ENCODE measurements at places on chromosomes 5 and 9. TPM values are rescaled to one million over a fixed set of nuclear protein-coding genes. Genes with fewer than 3 reads are reported as not detected.

GRCh38 chr9:120765910-120766425 is 27.2 kb downstream of the FBXW2 start:
- no peaks in the 10 kb centered on the region for H3K27me3 ChIP-seq
- peaks cover 40% of the 10 kb centered on the region for H3K4me1 ChIP-seq
- DNase-seq = no peak
- H3K36me3 ChIP-seq = no peaks in the 10 kb centered on the region
- peak overlapping the region; percentile 71 for H3K27ac ChIP-seq

- no peaks in the 10 kb centered on the region for H3K27me3 ChIP-seq
- DNase-seq = no peak
- H3K4me3 ChIP-seq = no peak overlapping the region
- peaks cover 41% of the 10 kb centered on the region for H3K4me1 ChIP-seq
- no peaks in the 10 kb centered on the region for H3K36me3 ChIP-seq
- no peak overlapping the region for H3K27ac ChIP-seq
Measured at GRCh38 chr5:132256086-132256782, 1.3 kb upstream of the PDLIM4 start.

DNA sequence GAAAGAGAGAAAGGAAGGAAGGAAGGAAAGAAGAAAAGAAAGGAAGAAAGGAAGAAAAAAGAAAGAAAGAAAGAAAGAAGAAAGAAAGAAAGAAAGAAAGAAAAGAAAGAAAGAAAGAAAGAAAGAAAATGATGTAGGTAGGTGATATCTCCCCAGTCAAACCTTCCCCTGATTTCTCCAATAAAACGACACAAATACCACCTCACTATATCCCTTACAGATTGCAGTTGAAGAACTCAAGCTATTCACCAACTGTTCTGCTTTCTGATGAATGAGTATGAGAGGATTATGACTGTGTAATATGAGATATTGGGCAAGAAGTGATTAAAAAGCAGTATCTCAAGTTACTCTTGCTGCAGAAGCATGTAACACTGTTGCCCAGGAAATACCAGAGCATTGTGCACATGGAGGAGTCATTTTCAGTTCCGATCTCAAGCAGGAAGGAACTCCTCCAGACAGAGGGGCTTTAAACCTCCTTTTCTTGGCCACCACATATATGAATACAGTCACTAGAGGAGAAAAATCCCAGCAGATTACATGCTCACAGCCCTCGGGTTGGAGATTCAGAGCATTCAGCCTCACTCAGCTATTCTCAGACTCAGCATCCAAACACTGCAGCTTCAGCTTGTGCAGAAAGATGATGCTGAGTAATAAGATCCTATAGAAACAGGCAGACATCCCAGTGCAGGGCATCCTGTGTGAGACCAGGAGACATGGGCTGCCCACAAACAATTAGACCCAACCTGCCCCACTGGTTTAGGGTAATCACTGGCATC is 61.4 kb downstream of the UGCG start:
- H3K36me3 ChIP-seq = no peaks in the 10 kb centered on the region
- H3K27me3 ChIP-seq = no peaks in the 10 kb centered on the region
- DNase-seq = peak; percentile 40
- peak overlapping the region; percentile 94 for H3K27ac ChIP-seq
- H3K4me3 ChIP-seq = no peak overlapping the region

- DNase-seq = no peak
- peak overlapping the region; percentile 98 for H3K27ac ChIP-seq
- no peaks in the 10 kb centered on the region for H3K36me3 ChIP-seq
- H3K4me3 ChIP-seq = peak overlapping the region; percentile 68
- H3K4me1 ChIP-seq = peaks cover 6% of the 10 kb centered on the region
- H3K27me3 ChIP-seq = no peaks in the 10 kb centered on the region
Measured at GRCh38 chr5:181224390-181225229, 1.5 kb downstream of the TRIM41 start.

DNA sequence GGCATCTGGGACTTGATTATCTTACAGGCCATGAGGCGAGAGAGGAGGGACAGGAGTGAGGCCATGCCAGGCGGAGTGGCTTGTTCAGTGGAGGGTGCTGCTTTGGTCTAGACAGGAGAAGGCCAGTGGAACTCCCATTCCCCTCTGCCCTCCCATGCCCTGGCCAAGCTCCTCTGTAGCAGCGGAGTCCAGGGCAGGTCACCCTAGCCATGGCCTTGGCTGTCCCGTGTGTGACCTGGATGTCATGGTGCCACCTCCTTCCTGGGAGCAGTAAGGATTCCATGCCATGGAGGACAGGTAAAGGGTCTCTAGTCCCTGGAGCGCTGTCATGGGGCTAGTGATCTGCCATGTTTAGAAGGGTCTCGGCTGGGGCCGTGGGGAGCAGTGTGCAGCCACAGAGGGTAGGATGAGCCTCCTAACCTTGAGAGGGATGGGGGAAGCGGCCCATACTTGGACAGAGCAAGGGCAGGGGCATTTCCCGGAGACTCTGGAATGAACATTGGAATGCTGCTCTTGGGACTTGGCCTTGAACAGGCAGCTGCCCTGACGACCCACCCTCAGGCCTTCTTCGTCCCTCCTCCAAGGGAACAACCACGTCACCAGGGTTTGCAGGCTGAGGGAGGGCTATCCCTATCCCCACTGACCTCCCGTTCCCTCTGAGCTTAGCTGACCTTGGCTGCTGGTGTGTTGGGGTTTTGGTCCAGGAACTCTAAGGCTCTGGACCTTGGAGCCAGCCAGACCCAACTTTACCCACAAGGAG is 100.4 kb downstream of the DAB2IP start:
- no peaks in the 10 kb centered on the region for H3K36me3 ChIP-seq
- H3K27ac ChIP-seq = no peak overlapping the region
- H3K27me3 ChIP-seq = no peaks in the 10 kb centered on the region
- no peak overlapping the region for H3K4me3 ChIP-seq

DNA sequence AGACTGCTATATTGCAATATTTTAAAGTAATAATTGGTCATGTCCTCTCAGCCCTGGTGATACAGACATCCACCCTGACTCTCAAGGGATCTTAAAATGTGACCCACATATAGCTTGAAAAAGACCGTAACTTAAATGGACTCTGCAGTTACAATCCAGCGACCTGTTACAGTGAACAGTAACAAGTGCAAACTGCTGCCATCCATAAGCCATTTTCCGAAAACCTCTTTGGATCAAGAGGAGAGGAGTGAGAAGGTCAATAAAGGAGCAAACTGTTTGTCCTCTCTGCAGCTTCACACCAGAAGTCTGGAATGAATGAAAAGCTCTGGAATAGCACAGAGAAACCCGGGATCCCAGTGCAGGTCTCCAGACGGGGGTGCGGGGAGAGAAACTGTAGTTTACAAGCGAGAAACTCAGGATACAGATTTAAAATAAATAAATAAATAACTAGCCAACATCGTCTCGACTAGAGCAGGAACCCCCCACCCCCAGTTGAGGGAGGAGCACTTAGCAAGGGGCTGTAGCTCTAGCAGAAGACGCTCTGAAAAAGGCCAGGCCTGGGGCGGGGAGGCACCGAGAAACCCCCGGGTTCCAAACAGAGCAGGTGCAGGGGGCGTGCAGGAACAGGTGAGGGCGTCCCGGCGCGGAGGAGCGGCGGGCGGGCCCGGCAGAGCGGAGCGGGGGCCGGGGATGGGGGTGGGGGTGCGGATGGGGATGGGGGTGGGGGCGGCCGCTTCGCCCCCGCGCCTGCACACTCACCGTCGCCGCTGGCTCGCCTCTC is 572 bp downstream of the ZDHHC21 start:
- H3K27ac ChIP-seq = peak overlapping the region; percentile 77
- H3K36me3 ChIP-seq = no peaks in the 10 kb centered on the region
- no peaks in the 10 kb centered on the region for H3K27me3 ChIP-seq
- no peaks in the 10 kb centered on the region for H3K4me1 ChIP-seq
- peak overlapping the region; percentile 44 for H3K4me3 ChIP-seq

The IFNA21 gene
- not detected for total RNA-seq

The APBA1 gene
- total RNA-seq = 12.0 TPM

The C9orf57 gene
- total RNA-seq = not detected

The HTR1A gene
- 0.57 TPM for total RNA-seq

Measured in hepatocyte (in vitro differentiated cells).